Kidney (tissue), 22 donors: ENCODE measurements at places on chromosomes 4 and X. TPM values are rescaled to one million over a fixed set of nuclear protein-coding genes. Genes with fewer than 3 reads are reported as not detected.

GRCh38 chr4:108519911-108520601, 100.3 kb upstream of the RPL34 start:
- DNase-seq, result no peak

DNA sequence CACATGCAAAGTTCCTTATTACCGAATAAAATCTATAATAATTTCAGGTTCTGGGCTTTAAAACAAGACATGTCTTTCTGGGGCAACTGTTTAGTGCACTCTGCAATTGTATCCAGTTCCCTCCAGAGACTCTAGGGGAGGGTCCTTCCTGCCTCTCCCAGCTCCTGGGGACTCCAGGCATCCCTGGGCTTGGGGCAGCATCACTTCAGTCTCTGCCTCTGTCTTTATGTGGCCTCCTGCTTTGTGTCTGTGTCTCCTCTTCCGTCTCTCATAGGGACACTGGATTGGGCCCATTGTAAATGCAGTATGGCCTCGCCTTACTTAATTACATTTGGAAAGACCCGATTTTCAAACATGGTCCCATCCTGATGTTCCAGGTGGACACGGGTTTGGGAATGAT, 10.9 kb upstream of the ASMTL start:
- DNase-seq, result no peak

- DNase-seq, result no peak
These were observed 130.9 kb downstream of the RELL1 start for GRCh38 chr4:37555322-37555721.

EGF gene
- polyA plus RNA-seq, result 72.8 TPM

TLR10 gene
- 0.11 TPM for polyA plus RNA-seq
